ENCODE measurements at places on chromosomes 6 and 20.

DNA sequence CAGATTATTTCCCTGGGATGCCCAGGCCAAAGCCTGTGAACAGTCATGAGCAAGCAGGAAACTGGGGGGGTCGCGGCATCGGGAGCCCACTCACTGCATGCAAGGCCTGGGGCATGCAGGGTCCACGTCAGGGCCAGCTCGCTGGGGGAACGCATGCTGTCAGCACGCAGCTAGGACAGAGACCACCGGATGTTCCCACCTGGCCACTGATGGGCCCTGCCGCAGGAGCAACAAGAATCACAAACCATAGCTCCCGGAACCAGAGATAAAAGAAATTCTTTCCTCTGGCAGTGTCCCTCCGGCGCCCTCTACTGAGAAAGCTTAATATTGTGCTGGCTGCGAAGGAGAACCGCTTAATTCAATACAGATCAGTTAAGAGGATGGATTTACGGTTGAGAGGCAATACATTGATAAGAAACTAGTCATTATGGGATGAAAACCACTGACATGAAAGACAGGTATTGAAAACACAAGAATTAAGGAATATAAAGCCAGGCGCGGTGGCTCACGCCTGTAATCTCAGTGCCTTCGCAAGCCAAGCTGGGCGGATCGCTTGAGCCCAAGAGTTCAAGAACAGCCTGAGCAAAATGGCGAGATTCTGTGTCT, 32.6 kb downstream of the C6orf15 start:
- DNase-seq, result peak; percentile 51

GRCh38 chr6:39295611-39296011, 18.6 kb downstream of the KCNK17 start:
- no peak for DNase-seq

- no peak for DNase-seq
Observed at GRCh38 chr6:139881728-139882211, 507.3 kb upstream of the CITED2 start.

- no peak for DNase-seq
Observed at GRCh38 chr6:26743157-26743821, 83.7 kb upstream of the ZNF322 start.

GRCh38 chr6:15755526-15755925, 92.7 kb upstream of the DTNBP1 start:
- no peak for DNase-seq

GRCh38 chr6:6712449-6713403, 124.2 kb downstream of the LY86 start:
- no peak for DNase-seq

DNA sequence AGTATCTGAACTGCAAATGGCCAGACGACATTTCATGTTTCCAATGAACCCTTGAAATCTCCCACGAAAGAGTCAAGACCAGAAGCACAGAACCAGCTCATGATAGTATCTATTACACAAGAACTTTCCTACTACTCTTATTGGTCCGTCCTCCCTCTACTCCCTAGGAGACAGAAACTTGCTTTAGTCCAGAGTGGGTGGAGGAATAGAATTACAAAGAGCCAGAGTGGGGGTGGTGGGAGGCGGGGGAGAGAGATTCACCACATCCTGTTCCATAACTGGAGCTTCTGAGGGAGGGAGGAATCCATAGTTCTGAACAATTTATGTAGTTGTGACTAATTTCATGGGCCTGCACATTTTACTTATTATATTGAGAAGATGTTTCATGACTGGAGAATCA, 18.5 kb upstream of the WFDC10A start:
- no peak for DNase-seq
